ENCODE measurements at places on chromosomes 6 and 20.

GRCh38 chr6:52013035-52013434, 74.4 kb downstream of the PKHD1 start:
- DNase-seq = no peak

DNA sequence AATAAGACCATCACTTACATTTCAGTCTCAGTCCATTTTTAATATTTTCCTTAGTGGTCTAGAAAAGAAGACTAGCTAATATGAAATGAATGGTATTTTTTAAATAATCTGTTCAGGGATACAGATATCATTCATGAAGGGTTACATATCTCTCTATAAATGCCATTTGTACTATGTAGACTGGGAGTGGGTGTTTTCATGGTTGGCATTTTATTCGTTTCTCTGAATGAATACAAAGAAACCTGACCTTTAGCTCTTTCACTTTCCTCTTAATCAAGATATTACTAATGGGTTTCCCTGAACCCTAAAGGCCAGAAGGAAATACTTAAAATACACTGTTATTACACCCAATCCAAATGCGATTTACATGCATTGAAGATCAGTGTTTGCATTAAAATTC, 788.9 kb downstream of the TBC1D32 start:
- DNase-seq = no peak

DNA sequence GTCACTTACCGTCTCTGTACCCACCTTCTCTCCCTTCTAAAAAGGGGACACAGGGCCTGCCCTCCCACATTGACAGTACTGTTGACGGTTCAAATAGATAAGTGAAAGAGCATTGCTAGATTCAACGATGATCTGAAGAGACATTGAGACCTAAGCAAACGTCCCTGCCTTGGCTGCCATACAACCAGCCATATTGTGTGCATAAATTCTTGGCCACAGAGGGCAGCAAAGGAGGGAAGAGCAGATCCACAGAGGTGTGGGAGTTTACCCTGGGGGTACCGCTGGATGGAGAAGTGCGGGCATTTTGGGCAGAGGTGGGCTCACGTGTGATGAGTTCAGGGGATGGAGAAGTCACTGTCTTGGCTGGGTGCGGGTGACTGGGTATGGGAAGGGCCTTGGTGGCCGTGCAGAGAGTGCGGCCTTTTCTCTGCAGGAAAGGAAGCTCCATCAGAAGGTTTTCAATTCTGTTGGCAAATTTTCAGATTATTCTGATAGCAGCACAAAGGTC, 85.6 kb downstream of the POPDC3 start:
- no peak for DNase-seq

DNA sequence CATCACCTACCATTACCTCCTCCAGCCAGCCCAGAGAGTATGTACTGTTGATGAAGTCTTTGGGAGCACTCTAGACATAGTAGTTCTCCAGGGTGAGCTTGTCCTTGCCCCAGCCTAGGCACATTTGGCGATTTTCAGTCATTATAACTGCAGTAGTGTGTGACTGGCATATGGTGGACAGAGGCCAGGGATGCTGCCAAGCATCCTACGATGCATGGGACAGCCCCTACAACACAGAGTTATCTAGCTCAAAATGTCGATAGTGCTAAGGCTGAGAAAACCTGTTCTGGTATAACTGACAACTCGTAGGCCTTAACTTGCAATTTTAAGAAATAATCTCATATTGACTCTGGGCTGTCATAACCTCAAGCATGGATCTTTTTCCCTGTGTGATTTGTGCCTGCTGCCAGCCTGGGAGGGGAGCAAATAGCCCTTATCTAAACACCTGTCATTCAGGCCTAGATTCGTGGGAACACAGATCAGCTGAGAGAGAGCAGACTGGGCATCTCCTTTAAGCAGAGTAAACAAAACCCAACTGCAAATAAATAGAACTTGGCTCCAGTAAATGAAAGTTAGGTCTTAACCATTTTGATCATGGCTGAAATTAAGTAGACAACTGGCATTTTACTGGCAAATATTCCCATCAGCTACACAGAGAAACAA, 102.6 kb downstream of the SPTLC3 start:
- DNase-seq = no peak

DNA sequence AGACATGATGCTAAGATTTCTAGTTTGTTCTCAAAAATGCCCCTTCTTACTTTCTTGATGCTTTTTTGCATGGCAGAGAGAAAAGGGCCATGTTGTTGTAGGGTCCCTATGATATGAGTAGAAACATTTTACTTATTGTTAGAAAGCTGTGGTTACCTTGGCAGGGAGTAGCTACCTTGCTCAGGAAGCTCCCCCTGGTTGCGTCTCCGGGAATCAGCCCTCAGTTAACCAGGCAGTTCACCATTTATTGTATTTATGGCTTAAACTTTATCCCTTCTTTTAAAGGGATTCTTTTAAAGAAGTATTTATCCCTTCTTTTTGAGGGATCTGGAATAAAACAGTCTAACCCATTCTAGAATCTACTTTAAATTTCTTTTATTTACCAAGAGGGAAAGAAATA, 113.9 kb upstream of the PROKR2 start:
- no peak for DNase-seq

DNA sequence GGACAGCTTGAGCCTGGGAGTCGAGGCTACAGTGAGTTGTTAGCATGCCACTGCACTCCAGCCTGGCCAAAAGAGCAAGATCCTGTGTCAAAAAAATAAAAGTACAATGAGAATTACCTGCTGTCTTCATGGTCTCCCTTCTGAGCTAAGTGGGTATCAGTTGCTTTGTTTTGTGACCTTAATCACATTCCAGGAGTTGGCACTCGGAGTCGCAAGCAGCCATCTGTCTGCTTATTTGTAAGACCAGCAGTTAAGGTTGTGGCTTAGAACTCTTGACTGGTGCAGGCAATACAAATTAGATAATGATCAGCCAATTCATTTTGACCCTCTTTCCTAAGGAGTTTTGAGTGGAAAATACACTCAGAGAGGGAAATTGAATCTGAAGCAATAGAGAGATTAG, 114.0 kb downstream of the MYO6 start:
- peak; percentile 47 for DNase-seq

DNA sequence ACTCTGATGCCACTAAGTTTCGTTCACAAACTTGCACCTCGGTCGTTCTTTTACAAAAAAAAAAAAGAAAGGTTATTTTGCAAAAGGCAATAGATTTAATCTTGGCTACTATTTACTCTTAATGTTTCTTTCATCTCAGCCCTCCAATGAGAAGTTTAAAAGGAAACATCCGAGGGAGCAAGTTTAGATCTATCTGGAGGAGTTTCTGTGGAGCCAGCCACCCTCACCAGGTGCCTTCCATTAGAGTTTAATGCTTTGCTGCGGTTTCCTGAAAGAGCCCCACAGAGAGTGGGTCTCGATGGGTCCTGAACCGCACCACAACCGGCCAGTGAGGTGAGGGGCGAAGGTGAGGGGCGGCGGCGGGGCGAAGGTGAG, 632 bp downstream of the PRKN start:
- no peak for DNase-seq

DNA sequence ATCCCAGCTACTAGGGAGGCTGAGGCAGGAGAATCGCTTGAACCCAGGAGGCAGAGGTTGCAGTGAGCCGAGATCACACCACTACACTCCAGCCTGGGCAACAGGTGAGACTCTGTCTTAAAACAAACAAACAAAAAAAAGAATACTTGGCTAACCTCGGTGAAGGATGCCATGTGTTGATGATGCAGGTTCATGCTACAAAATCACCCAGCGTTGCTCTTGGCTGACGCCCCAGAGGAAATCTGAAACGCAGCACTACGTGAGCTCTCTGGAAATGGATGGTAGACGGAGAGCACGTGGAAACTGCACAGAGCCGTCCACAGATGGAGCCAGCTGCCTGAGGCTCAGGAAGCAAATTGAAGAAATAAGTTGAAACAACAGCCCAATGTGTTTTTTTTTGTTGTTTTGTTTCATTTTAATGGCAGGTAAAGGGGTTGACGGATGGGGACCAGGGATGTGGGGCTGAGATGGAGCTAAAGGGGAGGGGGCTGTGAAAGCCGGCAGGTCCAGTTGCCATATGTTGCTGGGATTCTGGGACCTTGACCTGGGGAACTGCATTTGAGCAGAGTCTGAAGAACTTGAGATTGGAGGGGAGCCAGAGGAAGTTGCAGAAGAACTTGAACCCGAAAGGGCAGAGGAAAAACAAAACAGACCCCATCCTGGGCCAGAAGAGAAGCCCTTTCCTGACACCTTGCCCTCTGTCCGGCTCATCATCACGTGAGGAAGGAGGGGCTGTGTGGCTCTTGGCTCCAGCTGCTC, 12.8 kb upstream of the MANBAL start:
- no peak for DNase-seq

- no peak for DNase-seq
These were observed 22.9 kb downstream of the TOX2 start for GRCh38 chr20:43937591-43937990.

DNA sequence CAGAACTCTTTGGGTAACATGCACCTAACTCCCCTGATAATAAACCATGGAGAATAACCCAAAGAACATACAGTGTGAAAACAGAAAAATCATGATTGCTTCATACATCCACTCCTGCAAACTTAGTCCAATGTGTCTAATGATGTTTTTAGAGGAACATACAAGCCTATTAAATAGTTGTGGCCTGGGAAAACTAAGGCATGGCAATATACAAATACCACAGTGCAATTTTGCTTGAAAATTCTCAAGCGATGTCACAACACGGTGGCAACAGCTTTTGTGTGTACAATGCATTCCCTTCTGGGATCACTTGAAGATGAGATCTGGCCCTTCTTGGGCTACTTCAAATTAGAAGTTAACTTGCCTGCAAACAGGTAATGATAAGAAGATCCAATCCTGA, 16.7 kb downstream of the MAP3K5 start:
- no peak for DNase-seq

GRCh38 chr20:44405785-44406571, 50.5 kb downstream of the HNF4A start:
- DNase-seq = no peak

All from D341Med (cell line).